ENCODE measurements at places on chromosomes 2 and 18. TPM values are rescaled to one million over a fixed set of nuclear protein-coding genes. Genes with fewer than 3 reads are reported as not detected.
A peak's percentile ranks its signal among the peaks of the same experiment; 100 is the strongest.

DNA sequence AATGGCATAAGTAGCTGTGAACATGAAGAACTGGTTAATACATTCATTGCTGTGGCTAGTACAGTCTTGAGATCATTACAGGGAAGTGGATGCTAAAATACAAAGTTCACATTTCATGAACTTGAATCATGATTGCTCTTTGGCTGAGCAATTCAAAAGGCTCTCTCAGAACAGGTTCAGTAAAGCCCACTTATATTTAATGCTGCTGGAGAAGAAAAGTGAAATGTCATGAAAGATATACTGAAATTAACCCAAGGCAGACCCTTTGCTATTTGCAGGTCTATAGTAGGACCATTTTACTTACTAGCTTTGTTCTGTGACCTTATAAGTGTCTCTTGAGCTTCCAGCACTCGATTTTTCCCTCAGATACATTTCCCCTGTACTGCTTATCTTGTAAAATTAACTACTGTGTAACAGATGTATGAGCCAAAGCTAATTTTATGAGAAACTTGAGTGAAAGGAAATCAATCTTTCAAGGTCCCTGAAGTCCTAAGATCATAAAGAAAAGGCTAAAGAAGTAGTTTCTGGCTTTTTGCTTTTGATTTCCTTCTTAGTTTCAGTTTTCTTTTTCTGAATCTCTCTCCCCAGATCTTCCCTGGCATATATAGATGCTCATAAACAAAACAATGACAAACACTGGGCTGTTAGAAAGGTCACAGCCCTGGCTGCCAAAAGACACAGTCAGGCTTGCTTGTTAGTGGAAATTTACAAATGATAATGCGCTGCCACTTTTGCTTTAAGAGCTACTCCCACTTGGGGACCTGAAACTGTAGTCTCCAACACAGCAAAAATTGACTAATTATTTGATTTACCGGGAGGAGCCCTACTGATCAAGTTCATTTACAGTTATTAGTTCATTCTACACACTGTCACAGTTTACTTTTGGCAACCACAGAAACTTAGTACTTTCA, 132.7 kb upstream of the XPO1 start:
- DNase-seq = no peak

The ARHGAP28 gene
- total RNA-seq = not detected

- no peak for DNase-seq
Observed at GRCh38 chr2:17879913-17880274, 1.4 kb downstream of the KCNS3 start.

- peak; percentile 60 for DNase-seq
Observed at GRCh38 chr2:54103454-54104314, 11.7 kb upstream of the ACYP2 start.

DNA sequence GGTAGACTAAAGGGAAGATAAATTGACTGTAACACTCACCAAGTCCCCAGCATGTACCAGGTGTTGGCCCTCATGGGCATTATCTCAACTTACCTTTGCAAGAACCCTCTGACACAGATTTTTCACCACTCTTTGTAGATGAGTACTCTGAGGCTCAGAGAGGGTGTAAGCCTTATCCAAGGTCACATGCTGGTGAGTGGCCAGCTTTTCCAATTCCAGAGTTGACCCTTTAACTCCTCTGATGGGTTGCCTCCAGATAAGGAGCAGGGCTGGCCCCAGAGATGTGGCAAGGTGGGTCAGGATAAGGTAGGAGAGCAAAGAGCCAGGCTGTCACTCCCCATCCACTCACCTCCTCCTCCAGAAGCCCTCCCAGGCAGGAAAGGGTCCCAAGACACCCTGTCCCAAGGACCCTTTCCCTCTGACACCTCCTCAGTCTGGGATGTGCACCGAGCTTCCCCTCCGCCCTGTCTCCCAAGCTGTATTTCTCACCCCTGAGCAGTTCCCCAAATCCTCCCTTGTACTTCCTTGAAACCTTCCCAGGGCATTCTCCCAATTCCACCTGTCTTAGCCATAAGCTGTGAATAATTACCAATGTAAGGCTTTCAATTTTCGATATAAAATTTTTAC, 165.9 kb downstream of the ZFP36L2 start:
- DNase-seq = no peak

The ZNF638 gene
- total RNA-seq = 86.4 TPM

The G6PC2 gene
- total RNA-seq = not detected

DNA sequence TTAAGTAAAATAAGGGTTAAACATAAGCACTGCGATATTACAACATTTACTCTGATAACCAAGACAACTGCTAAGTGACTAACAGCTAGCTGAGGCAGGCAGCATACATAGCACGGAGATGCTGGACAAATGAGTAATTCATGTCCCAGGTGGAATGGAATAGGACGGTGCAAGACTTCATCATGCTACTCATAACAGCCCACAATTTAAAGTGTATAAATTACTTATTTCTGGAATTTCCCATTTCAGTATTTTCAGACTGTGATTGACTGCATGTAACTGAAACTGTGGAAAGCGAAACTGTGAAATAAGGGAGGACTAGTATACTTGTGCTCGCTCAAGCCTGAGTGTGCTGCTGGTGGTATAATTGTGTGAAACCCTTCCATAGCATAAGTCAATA, 12.9 kb downstream of the IER3IP1 start:
- no peak for DNase-seq

The GAL3ST2 gene
- 1.5 TPM for total RNA-seq

The FOXD4L1 gene
- total RNA-seq = not detected

- DNase-seq = no peak
Observed at GRCh38 chr2:219165058-219165911, 4.5 kb downstream of the SLC23A3 start.

The NAT8 gene
- total RNA-seq = not detected

DNA sequence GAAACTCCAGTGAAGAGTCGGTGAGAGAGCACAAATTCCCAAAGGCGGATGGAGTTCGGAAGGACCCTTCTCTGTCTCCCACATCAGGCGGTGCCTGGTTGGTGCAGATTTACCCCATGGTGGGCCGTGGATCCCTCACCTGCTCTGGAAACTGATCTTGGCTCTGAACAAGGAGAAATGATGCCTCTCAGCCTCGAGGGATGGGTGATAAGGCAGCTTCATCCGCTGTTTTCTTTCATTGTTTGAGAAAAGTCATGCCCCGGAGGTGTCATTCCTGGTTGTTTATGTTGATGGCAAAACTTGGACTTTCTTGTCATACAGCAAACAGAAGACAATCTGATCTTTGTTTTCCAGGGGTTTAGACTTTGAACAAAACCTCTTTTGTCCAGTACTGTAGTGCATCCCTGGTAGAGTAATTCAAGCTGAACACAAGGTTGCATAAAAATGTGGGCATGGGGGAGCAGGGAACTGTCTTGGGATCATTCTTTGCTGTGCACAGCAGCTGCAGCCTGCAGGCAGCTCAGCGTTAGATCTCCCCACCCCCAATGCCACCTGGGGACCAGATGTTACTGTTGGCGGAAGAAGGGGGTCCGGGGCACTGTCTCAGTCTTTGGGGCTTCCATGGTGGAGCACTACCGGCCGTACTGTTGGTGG, 81.3 kb downstream of the NFATC1 start:
- no peak for DNase-seq

DNA sequence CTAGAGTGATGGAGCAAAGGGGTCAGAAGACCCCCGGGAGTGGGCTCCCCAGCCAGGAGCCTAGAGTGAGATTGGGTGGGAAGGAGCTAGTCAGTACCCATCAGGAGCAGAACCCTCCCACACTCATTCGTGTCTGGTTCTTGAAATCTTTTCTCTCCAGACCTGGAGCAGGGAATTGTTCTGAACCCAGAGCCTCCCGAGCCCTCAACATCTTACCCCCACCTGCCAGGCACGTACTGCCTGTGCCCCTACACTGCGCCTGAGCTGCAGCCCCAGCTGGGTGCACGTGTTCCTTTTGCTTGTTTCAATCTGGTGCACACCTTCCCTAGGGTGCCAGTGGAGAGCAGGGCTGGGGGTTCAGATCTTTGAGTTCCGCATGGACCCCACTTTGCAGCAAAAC, 52.6 kb downstream of the BCL2L11 start:
- no peak for DNase-seq

GRCh38 chr2:104528101-104528500, 325.8 kb upstream of the POU3F3 start:
- DNase-seq = no peak

All from CD4-positive, alpha-beta T cell (primary cell).